ENCODE measurements at places on chromosomes 6 and 20. TPM values are rescaled to one million over a fixed set of nuclear protein-coding genes. Genes with fewer than 3 reads are reported as not detected.

Gene ADGRB3
- 1.5 TPM for polyA plus RNA-seq

Gene OXT
- 0.48 TPM for polyA plus RNA-seq

DNA sequence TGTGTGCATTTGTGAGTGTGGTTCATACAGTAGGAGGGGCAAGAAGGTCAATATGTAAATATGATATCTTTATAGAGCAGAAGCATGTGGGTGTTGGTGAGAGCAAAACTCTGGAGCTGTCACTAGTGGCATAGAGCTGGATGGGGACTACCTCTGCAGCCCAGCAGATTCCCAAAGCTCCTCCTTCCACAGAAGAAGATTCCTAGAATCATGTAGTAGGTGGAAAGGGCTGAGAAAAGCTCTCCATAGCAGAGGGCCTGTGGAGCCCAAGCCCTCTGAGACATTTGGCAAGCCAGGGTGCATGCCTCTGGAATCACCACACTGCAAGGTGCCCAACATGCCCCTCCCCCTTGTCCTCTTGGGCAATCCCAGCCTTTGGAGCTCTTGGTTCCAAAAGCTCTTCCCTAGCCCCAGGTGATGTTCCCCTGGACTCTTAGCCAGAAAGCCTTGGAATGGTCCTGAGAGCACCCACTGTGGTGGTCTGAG lies 233.2 kb downstream of the LRFN2 start:
- DNase-seq, result no peak

- DNase-seq, result peak; percentile 85
Observed at GRCh38 chr20:41173161-41173721, 35.9 kb downstream of the PLCG1 start.

- DNase-seq, result no peak
Observed at GRCh38 chr20:37734228-37734985, 40.6 kb downstream of the CTNNBL1 start.

DNA sequence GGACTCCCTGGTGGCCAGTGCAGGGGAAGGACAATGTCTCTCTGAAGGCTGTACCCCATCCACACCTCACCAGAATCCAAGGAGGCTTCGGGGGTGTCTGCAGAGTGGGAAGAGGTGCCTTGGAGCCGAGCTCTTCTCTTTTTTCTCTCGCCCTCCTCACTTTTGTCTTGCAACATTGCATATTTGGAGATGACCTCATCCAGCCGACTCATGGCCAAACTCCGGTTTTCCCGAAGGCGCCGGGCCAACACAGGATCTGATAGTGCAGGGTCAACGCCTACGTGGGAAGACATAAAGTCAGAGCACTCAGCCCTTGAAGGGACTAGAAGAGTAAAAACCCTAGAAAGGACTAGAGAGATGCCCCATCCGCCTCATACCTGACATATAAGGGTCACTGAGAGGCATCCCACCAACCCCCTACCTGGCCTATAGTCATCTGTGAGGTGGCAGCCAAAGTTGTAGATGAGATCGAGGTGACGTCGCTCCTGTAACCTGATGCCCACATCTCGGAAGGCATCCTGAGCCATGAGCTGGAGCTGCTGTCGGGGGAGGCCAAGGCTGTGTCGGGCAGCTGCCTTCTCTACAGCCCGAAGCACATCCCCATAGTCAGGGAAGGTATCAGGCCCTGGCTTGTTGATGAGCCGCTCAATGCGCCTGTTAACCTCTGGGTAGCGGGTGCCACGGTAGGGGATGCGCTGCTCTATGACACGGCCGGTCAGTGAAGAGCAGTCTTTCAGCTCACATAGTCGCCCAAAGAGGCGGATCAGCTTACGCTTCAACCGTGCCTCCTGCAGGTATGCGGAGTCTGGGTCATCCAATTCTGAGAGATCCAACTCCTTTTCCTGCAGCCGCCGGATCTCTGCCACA lies 3.0 kb upstream of the ZBTB22 start:
- DNase-seq, result no peak

DNA sequence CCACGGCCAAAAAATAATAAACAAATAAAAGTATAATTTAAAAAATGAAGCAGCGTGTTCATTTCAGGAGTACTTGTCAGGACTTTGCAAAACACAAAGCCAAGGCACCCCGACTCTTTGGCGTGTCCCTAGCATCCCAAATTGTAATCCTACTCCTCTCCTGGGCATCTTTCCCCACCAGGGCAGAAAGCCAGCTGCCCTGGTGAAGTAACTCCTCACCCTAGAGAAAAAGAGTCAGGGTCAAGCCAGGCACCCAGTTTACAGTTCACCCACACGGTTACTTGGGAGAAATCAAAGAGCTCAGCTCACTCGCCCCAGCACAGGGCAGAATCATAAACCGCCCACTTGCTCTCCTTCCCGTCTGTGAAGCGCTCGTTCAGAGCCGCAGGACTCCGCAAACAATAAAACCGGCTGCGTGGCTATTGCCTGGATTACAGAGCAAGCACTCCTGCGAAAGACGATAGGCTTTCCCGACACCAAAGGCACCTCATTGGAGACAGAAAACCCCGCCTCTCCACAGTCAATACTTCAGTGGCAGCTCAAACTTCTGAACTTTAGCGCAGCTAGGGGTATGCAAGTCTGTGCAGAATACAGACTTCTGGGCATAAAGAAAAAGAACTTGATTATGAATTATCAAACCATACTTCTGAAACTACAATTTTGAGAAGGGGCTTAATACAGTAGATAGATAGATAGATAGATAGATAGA lies 73.0 kb upstream of the NHSL1 start:
- DNase-seq, result peak; percentile 83

DNA sequence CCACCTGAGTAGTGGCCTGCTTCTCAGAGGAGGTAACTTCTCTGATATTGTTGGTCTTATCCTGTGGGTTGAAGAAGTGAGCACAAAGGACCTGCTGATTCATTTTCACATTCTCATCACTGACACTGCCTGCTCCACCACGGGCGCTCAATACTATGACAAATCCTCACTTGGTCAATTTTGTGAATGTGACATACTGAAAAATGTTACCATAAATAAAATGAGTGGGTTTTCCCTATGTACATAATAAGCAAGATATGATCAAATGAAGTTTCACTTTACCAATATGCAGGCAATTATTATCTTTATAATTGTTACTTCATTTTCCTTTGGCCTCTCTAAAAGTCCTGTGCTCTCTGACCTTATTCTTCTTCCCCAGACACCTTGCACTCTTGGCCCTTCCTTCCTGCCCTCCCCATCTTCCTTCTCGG lies 71.5 kb upstream of the RIPOR2 start:
- DNase-seq, result no peak

GRCh38 chr6:455006-455585 lies 63.5 kb downstream of the IRF4 start:
- DNase-seq, result no peak

DNA sequence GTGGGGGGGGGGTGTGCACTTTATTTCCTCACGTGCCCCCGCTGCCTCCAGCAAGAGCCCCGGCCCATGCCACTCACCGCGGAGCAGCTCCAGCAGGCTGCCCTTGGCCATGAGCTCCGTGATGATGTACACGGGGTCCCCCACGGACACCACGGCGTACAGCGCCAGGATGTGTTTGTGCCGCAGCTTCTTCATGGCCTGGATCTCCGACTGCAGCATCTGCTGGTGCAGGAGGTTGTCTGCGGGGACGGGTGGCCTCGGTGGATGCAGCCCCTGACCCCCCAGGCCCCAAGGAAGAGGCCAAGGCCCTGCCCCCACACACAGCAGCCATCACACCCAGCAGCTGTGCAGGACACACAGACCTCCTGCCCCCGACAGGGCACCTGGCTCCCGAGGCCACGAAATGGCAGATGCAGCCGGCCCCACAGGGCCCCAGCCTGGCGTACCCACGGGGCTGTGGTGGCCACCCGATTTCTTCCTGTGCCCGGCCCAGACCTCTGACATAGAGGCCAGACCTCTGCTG lies 4.7 kb downstream of the PTK6 start:
- DNase-seq, result no peak

DNA sequence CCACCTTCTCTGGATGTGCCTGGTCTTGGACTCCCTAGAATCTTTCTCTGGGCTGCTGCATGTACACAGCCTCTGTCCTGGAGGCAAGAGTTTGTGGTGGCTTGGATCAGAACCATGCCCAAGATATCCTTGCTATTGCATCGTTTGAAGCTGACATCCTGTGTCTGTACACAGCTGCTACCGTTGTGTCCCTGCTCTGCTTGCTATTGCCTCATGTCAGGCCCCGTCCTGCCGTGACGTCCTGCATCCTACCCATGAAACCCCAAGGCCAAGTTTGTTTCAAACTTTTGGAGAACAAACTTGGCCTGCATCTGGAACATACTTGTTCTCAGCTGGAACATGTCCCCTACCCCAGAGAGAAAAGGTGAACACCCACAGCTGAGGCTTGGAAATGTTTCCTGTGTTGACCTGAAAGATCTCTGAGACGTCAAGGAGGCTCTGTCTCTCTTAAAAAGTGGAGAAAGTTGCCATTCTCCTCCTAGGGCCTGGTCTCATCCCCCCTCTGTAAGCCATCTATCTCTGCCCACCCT lies 78.1 kb downstream of the HFE start:
- DNase-seq, result no peak

Data from muscle of arm (tissue), 14 donors.